ENCODE measurements at places on chromosomes 7 and 10. TPM values are rescaled to one million over a fixed set of nuclear protein-coding genes. Genes with fewer than 3 reads are reported as not detected.
A peak's percentile ranks its signal among the peaks of the same experiment; 100 is the strongest.

- H3K4me1 ChIP-seq = no peaks in the 10 kb centered on the region
- no peaks in the 10 kb centered on the region for H3K36me3 ChIP-seq
- H3K4me3 ChIP-seq = no peak overlapping the region
- no peak overlapping the region for H3K27ac ChIP-seq
- peaks cover 5% of the 10 kb centered on the region for H3K27me3 ChIP-seq
These were observed 17.4 kb upstream of the SLC35G1 start for GRCh38 chr10:93876381-93876780.

- no peaks in the 10 kb centered on the region for H3K27me3 ChIP-seq
- no peak for DNase-seq
- H3K36me3 ChIP-seq = no peaks in the 10 kb centered on the region
- no peaks in the 10 kb centered on the region for H3K4me1 ChIP-seq
These were observed 16.1 kb downstream of the LANCL2 start for GRCh38 chr7:55381189-55381588.

GRCh38 chr7:150432915-150433892, 17.2 kb upstream of the GIMAP8 start:
- peak overlapping the region; percentile 47 for H3K27ac ChIP-seq
- no peaks in the 10 kb centered on the region for H3K36me3 ChIP-seq
- no peaks in the 10 kb centered on the region for H3K27me3 ChIP-seq
- peak overlapping the region; percentile 4 for H3K4me3 ChIP-seq
- peaks cover 5% of the 10 kb centered on the region for H3K4me1 ChIP-seq

GRCh38 chr7:31744294-31744874, 57.4 kb downstream of the PPP1R17 start:
- DNase-seq = no peak
- H3K4me3 ChIP-seq = no peak overlapping the region
- no peaks in the 10 kb centered on the region for H3K4me1 ChIP-seq
- H3K36me3 ChIP-seq = no peaks in the 10 kb centered on the region
- no peak overlapping the region for H3K27ac ChIP-seq
- H3K27me3 ChIP-seq = no peaks in the 10 kb centered on the region

Gene BICC1
- 4.1 TPM for total RNA-seq

All from spleen (tissue), 13 donors.